ENCODE measurements at places on chromosomes 16 and 17. TPM values are rescaled to one million over a fixed set of nuclear protein-coding genes. Genes with fewer than 3 reads are reported as not detected.

DNA sequence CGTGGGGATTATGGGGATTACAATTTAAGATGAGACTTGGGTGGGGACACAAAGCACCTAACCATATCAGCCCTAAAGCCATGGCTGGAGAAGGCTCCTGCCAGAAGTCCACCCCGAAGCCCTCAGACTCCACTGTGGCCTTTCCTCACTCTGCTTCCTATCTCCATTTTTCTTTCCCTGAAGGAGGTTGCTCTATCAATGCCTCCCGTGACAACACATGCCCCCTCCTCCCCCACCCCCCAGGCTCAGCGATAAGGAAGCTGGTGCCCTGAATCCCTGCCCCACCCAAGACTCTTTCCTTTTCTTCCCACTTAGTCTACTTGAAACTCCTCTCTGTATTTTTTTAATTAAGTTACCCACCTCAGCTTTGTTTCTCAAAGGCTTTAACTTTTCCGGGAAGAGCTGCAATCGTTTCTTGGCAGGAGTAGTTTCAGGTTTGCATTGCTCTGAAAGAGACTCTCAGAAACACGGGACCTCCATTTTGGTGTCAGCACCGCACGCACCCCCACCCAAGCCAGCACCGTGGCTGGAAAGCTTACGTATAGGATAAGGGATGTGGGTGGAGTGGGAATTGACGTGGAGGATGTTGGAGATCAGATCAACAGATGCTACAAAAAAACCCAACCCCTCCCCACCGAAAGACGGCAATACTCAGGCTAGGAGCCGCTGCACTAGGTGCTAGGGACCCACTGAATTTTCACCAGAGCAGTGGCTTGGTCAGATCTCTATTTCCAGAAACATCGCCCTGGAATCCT, 15.2 kb upstream of the CA4 start:
- DNase-seq: no peak

Gene KRTAP9-2
- not detected for total RNA-seq

DNA sequence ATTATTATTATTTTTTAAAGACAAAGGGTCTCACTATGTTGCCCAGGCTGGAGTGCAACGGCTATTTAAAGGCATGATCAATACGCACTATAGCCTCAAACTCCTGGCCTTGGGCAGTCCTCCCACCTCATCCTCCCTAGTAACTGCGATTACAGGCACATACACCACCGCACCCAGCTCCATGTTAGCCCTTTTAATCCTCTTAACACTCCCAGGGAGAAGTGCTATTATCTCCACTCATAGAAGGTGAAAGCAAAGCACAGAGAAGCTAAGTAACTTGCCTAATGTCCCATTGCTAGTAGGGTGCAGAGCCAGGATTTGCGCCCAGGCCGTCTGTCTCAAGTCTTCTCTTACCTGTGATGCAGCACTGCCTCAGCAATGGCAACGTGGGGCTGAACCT, 5.0 kb downstream of the HAS3 start:
- DNase-seq: no peak

DNA sequence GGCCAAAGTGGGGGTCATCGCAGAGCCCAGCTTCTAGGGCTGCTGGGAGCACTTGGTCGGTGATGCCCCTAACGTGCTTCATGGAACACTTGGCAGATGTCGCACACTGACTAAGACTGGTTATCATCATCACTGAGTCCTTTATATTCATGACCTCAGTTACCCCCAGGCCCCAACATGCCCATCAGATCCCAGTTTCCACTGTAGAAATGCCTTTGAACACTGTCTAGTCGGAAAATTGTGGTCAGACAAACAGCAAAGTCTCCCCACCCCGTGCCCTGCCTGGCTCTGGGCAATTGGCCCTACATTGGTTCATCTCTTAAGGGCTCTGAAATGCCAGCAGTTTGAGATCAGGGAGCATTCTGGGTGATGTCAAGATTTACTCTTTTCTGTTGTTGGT, 51.3 kb downstream of the NKD1 start:
- DNase-seq: no peak

Gene CCL7
- total RNA-seq: not detected

DNA sequence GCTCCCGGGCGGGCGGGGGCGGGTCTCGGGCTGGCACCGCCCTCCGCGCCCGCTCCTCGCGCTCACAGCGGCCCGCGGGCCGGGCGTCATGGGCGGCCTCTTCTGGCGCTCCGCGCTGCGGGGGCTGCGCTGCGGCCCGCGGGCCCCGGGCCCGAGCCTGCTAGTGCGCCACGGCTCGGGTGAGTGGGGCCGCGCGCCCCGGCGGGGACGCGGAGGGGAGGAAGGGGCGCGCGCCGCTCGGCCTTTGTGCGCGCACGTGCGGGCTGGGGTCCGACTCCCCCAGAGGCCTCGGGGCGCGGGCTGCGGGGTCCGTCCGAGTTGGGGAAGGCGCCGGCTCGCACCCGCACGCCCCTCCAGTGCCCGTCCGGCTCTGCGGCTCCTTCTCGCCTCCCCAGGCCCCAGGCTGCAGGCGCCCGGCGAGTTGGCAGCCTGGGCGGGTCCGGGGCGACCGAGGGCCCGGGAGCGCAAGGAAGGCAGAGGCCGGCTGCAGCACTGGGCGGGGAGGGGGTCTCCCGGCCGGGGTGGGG, at the start of gene NME4:
NME4 (plus strand) TSS at position 65 of the 527 bp plus-strand sequence; CDS start at position 89, 24 bp downstream.
- no peak for DNase-seq

- DNase-seq: no peak
These were observed 122.6 kb upstream of the GSE1 start for GRCh38 chr16:85490407-85491057.

DNA sequence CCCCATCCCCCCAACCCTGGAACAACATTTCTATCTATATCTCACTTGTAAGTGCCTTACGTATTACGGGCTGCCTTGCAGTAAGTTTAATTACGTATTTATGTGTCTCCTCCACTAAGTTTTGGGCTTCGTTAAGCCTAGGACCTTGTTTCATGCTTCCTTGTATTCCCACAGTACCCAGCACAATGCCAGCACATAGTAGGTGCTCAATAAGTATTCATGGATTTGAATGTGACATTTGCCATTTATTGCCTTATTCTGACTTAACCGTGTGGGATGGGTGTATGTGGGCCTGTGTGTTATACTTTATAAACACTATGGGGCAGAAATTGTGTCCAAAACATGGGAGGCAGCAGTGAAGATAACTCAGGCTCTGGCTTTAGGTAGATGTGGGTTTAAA, 6.0 kb downstream of the COA3 start:
- no peak for DNase-seq

GRCh38 chr17:74260525-74260850, 13.5 kb upstream of the DNAI2 start:
- no peak for DNase-seq

GRCh38 chr17:47807421-47807820, 14.2 kb downstream of the OSBPL7 start:
- DNase-seq: no peak
